ENCODE measurements at places on chromosomes 2 and 18. TPM values are rescaled to one million over a fixed set of nuclear protein-coding genes. Genes with fewer than 3 reads are reported as not detected.

Gene LYPD6
- total RNA-seq, result not detected

Gene ACADL
- total RNA-seq, result not detected

Gene FAM161A
- total RNA-seq, result 2.5 TPM

Gene CNOT9
- 60.5 TPM for total RNA-seq

Gene ZBTB14
- total RNA-seq, result 20.9 TPM

GRCh38 chr2:20781656-20782265 lies 41.1 kb downstream of the LDAH start:
- H3K36me3 ChIP-seq, result peaks cover 35% of the 10 kb centered on the region
- H3K27ac ChIP-seq, result no peak overlapping the region
- no peaks in the 10 kb centered on the region for H3K4me1 ChIP-seq
- no peak overlapping the region for H3K4me3 ChIP-seq

DNA sequence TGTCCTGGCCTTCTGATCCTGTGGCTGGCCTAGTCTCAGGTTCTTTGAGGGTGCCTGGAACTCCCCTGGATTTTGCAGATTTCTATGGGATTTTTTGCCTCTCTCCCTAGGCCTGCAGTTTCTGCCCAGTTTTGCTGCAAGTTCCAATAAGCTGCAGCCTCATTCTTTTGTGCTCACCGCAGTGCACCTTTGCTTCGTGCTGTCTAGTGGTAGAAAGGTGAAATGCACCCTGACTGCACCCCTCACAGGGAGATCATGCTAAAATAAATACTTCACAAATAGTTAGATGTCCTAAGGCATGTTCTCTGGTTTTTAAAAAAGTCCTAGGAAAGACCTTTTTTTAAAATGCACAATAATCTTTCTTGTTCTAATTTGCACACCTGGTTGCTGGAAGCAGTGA lies 72.5 kb downstream of the GNAL start:
- no peaks in the 10 kb centered on the region for H3K36me3 ChIP-seq
- peaks cover 7% of the 10 kb centered on the region for H3K27me3 ChIP-seq
- no peak overlapping the region for H3K4me3 ChIP-seq
- no peak for DNase-seq
- no peak overlapping the region for H3K27ac ChIP-seq
- H3K4me1 ChIP-seq, result no peaks in the 10 kb centered on the region

- no peak overlapping the region for H3K4me3 ChIP-seq
- H3K36me3 ChIP-seq, result no peaks in the 10 kb centered on the region
- H3K27me3 ChIP-seq, result peaks cover 3% of the 10 kb centered on the region
- no peak overlapping the region for H3K27ac ChIP-seq
- DNase-seq, result no peak
These were observed 60.9 kb upstream of the CCBE1 start for GRCh38 chr18:59758106-59758505.

- no peaks in the 10 kb centered on the region for H3K4me1 ChIP-seq
- no peaks in the 10 kb centered on the region for H3K27me3 ChIP-seq
- DNase-seq, result no peak
- no peak overlapping the region for H3K4me3 ChIP-seq
- no peak overlapping the region for H3K27ac ChIP-seq
- no peaks in the 10 kb centered on the region for H3K36me3 ChIP-seq
These were observed 16.6 kb downstream of the HJURP start for GRCh38 chr2:233837694-233838229.

- H3K27me3 ChIP-seq, result no peaks in the 10 kb centered on the region
- no peaks in the 10 kb centered on the region for H3K4me1 ChIP-seq
- no peak overlapping the region for H3K27ac ChIP-seq
- DNase-seq, result no peak
- H3K4me3 ChIP-seq, result no peak overlapping the region
These were observed 397.6 kb upstream of the LINC00305 start for GRCh38 chr18:64546451-64546850.

DNA sequence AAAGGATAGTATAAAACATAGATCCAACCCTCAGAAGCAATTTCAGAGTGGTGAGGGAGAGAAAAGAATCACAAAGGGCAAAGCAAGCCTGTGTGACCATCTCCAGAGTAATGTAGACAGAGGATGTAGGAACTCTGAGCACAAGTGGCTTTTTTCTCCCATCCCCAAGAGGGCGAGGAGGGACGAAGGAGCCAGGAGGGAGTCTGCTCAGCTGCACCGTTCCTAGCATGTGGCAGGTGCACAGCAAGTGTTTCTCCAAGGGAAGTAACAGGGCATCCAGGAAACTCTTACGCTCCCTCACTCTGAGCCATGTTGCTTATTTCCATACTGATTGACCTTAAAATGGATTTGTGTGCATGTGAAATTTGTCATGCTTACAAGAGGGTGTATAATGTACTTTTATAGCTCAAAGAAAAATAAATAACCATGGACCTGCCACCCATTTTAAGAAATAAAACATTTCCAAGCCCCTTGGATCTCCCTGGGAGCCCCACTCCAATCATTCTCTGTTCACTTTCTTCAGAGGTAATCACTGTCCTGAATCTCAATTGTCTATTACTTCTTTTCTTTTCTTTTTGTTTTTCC lies 37.8 kb upstream of the SEC11C start:
- no peak overlapping the region for H3K27ac ChIP-seq
- no peak overlapping the region for H3K4me3 ChIP-seq
- H3K4me1 ChIP-seq, result no peaks in the 10 kb centered on the region
- no peak for DNase-seq
- H3K27me3 ChIP-seq, result peaks cover 7% of the 10 kb centered on the region

DNA sequence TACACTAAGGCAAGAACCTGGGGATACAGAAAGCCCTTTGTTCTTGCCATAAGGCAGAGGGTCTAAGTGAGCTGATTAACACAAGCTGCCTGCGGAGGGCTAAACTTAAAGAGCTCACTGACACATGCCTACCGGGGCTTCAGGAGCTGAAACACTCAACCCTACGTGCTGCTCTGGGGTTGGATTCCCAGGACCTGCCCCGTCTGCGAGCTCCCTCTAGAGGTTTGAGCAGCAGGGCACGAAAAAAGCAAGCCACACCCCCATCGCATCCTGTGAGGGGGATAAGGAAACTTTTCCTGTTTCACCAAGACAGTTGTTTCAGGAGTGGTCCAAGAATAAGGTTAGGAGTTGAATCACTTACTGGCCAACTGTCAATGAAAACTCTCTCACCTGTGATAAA lies 562.1 kb downstream of the TMX3 start:
- H3K4me1 ChIP-seq, result no peaks in the 10 kb centered on the region
- H3K4me3 ChIP-seq, result no peak overlapping the region
- H3K27ac ChIP-seq, result no peak overlapping the region
- H3K36me3 ChIP-seq, result no peaks in the 10 kb centered on the region
- H3K27me3 ChIP-seq, result no peaks in the 10 kb centered on the region

DNA sequence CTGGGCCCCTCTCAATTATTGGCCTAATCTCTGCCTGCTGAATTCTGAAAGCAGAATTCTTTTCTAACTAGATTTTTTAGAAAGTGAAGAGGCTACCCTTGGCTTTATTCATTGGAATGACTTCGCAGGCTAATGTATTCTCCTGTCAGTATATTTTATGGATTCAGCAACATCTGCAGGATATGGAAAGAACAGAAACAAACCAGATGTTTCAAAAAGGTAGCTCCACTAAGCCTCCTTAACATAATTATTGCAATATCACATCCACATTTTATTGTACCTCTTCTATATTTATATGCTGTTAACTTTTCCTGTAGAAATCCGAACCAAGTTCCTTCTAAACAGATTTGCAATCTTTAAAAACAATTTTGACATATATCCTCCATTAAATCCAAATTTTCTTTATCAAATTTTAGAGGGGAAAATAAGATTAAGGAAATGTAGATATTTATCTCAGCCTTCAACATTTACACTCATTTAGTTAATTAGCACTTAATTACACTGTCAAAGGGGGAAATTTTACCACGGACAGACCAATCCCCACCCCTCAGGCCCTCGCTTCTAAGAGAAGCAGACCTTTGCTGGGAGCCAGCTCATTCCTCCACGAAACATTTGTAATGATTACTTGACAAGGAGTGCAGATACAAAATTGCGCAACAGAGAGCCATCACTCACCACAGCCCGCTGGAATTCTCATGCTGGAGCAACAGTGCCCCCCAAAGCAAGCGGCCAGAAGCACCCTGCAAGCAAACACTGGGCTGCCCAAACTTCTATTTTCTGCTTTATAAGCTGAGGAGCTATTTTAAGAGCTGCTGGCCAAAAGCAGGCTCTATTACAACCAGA lies 253.4 kb downstream of the ETAA1 start:
- H3K27me3 ChIP-seq, result peaks cover 7% of the 10 kb centered on the region
- no peaks in the 10 kb centered on the region for H3K4me1 ChIP-seq
- no peak overlapping the region for H3K4me3 ChIP-seq
- DNase-seq, result no peak
- H3K27ac ChIP-seq, result no peak overlapping the region
- H3K36me3 ChIP-seq, result no peaks in the 10 kb centered on the region

DNA sequence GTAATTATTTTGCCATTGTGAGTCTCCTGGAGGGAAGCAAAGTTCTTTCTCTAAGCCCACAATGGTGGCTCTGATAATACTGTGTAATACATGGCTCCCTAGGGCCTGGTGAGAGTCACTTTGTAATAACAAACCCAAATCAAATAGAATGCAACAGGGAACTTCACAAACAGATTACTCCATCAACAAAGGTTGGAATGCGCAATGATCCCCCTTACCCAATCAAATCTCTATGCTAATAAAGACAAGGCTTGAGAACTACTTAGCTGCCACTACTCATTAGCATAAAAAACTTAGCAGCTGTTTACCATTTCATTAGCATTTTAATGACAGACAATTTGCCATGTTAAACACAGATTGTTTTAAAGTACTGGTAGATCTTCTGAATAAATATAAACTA lies 285.6 kb upstream of the SESTD1 start:
- H3K36me3 ChIP-seq, result no peaks in the 10 kb centered on the region
- peaks cover 16% of the 10 kb centered on the region for H3K27me3 ChIP-seq
- H3K4me1 ChIP-seq, result no peaks in the 10 kb centered on the region
- no peak for DNase-seq
- no peak overlapping the region for H3K27ac ChIP-seq

- peaks cover 3% of the 10 kb centered on the region for H3K36me3 ChIP-seq
- H3K4me1 ChIP-seq, result no peaks in the 10 kb centered on the region
- H3K27me3 ChIP-seq, result no peaks in the 10 kb centered on the region
- DNase-seq, result no peak
- H3K27ac ChIP-seq, result no peak overlapping the region
These were observed 33.5 kb downstream of the IMPA2 start for GRCh38 chr18:12014521-12015415.

- H3K27ac ChIP-seq, result peak overlapping the region; percentile 41
- peaks cover 48% of the 10 kb centered on the region for H3K36me3 ChIP-seq
- H3K27me3 ChIP-seq, result no peaks in the 10 kb centered on the region
- peaks cover 54% of the 10 kb centered on the region for H3K4me1 ChIP-seq
These were observed 3.6 kb downstream of the ARID5A start for GRCh38 chr2:96540136-96540535.

GRCh38 chr18:23107718-23108117 lies 27.6 kb upstream of the CABLES1 start:
- no peak overlapping the region for H3K27ac ChIP-seq
- no peak for DNase-seq
- H3K4me3 ChIP-seq, result no peak overlapping the region
- peaks cover 13% of the 10 kb centered on the region for H3K27me3 ChIP-seq

DNA sequence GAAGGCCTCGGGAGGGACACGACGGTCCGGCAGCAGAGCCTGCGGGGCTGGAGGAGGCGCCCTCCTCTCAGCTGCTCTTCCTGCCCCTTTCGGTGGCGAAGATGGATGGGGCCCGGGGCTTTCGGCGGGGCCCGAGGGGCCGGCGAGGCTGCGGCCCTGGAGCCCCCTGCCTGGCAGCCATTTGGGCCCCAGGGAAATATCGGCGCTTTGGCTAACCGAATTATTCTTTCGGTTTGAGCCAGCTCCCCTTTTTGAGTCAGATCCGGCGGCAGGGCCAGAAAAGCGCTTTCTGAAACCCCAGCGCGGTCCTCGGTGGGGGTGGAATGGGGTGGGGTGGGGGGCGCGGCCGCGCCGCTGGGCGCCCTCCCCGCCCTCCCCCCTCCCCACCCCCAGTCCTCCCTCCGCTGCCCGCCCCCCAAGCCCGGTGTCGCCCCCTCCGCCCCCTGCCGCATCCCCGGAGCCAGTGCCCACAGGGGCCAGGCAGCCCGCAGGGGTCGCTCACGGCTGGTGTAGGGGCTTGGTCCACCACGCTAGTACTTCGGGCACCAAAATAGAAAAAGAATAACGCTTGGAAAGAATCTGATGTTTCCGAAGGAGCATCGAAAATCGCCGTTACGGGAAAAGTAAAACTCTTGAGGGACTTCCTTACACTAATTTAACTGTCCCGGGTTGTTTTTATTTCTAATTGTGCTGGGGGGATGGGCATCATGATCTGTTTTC lies 9.1 kb upstream of the ARID5A start:
- H3K4me3 ChIP-seq, result peak overlapping the region; percentile 83
- DNase-seq, result peak; percentile 57
- peak overlapping the region; percentile 83 for H3K27ac ChIP-seq

GRCh38 chr2:184520441-184520840 lies 77.9 kb upstream of the ZNF804A start:
- no peak for DNase-seq
- no peak overlapping the region for H3K27ac ChIP-seq
- H3K27me3 ChIP-seq, result no peaks in the 10 kb centered on the region
- no peaks in the 10 kb centered on the region for H3K4me1 ChIP-seq
- no peaks in the 10 kb centered on the region for H3K36me3 ChIP-seq

- H3K36me3 ChIP-seq, result no peaks in the 10 kb centered on the region
- H3K4me3 ChIP-seq, result no peak overlapping the region
These were observed 97.8 kb downstream of the B3GNT2 start for GRCh38 chr2:62293490-62294271.

- H3K4me1 ChIP-seq, result no peaks in the 10 kb centered on the region
- H3K4me3 ChIP-seq, result no peak overlapping the region
- H3K27me3 ChIP-seq, result peaks cover 5% of the 10 kb centered on the region
- no peak for DNase-seq
- no peaks in the 10 kb centered on the region for H3K36me3 ChIP-seq
These were observed 213.0 kb downstream of the SP3 start for GRCh38 chr2:173752152-173752551.

DNA sequence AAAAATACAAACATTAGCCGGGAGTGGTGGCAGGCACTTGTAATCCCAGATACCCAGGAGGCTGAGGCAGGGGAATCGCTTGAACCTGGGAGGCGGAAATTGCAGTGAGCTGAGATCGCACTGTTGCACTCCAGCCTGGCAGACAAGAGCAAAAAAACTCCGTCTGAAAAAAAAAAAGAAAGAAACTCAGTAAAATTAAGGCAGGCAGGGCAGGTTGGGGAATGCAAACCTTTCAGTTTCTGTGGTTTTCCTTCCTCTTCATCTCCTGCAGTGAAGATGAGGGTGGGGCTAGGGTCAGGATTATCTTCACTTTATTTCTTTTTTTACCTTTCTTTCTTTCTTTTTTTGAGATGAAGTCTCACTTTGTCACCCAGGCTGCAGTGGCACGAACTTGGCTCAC lies 43.2 kb upstream of the PSME4 start:
- DNase-seq, result no peak
- peak overlapping the region; percentile 77 for H3K27ac ChIP-seq
- H3K4me1 ChIP-seq, result peaks cover 49% of the 10 kb centered on the region
- H3K27me3 ChIP-seq, result no peaks in the 10 kb centered on the region
- peak overlapping the region; percentile 56 for H3K4me3 ChIP-seq
